ENCODE measurements at places on chromosomes 12 and 14.
A peak's percentile ranks its signal among the peaks of the same experiment; 100 is the strongest.

DNA sequence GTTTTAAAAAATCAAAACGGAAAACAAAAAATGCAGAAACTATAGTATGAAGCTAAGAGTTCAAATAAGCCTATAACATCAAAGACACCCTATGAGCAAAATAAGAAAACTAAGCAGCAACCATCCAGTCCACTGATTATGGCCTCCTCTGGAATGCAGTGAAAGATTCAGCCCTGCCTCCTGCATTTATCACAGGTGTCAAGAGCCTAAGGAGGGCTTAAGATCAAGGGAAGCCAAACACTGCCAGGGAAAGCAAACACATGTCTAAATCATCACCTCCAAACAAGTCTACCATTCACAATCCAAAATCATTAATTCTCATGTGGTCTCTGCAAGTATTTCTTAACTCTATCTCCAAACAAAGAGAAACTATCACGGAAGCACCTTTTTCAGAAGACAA, 28.4 kb downstream of the SARNP start:
- no peak for DNase-seq

- no peak for DNase-seq
Measured at GRCh38 chr12:132602572-132603239, 7.7 kb downstream of the LRCOL1 start.

- no peak for DNase-seq
Measured at GRCh38 chr14:61076556-61076955, 95.5 kb downstream of the SLC38A6 start.

DNA sequence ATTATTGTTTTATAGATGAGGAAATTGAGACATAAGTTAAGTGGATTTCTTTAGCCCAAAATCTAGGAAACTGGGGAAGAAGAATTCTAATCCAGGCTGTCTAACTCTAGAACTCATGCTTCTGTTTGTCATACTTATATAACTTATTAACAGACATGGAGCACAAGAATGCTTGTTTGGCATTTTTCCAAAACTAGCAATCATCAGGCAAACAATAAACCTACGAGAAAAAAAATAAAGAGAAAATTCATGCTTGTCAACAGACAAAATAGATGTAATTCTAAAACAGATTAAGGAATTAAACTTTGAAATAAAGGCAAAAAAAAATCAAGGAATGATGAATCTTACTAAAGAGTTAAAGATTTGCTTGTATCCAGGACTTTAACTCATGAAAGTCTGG, 103.1 kb downstream of the METTL25 start:
- DNase-seq: no peak

GRCh38 chr12:66603461-66603860, 75.4 kb downstream of the GRIP1 start:
- DNase-seq: no peak

- DNase-seq: no peak
Measured at GRCh38 chr14:53757732-53758131, 198.9 kb downstream of the BMP4 start.

DNA sequence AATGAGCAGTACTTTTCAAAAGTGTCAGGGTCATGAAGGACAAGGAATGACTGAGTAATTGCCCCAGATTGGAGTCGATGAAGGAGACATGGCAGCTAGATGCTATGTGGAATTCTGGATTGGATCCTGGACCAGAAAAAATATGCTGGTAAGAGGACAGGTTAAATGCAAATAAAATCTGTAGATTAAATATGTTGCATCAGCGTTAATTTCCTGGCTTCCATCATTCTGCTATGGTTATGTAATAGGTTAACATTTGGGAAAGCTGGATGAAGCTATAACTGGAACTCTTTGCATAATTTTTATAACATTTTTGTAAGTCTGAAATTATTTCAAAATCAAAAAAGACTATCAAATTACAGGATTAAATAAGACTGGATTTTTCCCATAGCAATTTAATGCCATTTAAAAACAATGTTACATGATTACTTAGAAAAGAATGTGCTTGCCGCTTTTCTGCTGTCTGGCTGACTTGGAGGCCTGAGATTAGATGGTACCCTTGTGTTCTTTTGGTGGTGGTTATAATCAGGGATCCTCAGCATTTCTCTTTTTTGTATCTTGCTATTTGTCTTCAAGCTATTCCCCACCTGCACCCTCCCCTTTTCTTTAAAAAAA, 65.1 kb downstream of the FBXW8 start:
- DNase-seq: no peak

DNA sequence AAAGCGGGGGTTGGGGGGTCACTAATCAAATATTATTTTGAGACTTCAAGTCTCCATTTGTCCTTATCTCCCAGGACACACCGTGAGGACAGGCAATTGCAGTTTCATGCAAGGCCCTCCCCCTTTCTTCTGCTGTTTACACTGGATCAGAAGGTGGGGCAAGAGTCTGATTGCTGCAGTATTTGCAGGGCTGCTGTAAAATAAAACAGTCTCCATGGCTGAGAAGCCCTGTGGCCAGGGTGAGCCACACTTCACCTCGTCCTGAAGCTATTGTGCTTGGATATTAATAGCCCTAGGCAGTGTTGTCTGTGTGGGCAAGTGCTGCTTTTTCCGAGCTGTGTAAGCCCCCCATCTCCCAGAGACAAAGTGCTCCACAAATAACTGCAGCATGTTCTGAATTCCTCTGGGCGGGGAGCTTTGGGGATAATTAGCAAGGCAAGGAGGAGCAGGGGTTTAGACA, 187.4 kb upstream of the NTF3 start:
- DNase-seq: no peak

GRCh38 chr12:51009056-51009440, 17.1 kb downstream of the SLC11A2 start:
- no peak for DNase-seq

DNA sequence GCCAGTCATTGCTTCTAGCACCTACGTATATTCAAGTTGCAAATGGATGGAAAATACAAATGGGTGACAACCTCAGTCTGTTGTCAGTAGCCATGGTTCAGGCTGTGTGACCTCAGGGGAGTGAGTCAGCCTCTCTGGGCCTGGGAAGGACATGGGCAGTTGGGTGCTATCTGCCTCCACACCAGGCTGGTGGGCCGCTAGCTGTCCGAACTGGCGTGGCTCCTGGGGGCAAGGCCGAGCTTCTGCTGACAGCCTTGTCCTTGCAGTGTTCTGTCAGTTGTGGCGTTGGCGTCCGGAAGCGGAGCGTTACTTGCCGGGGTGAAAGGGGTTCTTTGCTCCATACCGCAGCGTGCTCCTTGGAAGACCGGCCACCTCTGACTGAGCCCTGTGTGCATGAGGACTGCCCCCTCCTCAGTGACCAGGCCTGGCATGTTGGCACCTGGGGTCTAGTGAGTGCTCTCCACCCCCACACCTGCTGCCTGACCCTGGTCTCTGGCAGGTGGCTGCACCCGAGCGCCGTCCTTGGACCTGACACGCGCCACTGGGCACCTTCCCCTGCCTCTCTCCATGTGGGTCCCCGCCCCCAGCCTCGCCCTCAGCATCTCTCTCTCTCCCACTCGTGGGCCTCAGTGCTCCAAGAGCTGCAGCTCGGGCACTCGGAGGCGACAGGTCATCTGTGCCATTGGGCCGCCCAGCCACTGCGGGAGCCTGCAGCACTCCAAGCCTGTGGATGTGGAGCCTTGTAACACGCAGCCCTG, 17.1 kb downstream of the PAPLN start:
- DNase-seq: no peak

GRCh38 chr12:64186789-64187188, 35.3 kb downstream of the KICS2 start:
- no peak for DNase-seq

- DNase-seq: no peak
Measured at GRCh38 chr14:59463787-59464485, 1.2 kb downstream of the GPR135 start.

GRCh38 chr14:100271247-100271939, 32.4 kb downstream of the YY1 start:
- no peak for DNase-seq

- DNase-seq: peak; percentile 37
Measured at GRCh38 chr12:14567351-14568162, at the start of gene PLBD1. Gene PLBD1, minus strand, starts transcription at chr12:14567883. Its CDS starts 187 bp downstream, at chr12:14567696.

- DNase-seq: no peak
Measured at GRCh38 chr14:28577711-28578131, 188.9 kb upstream of the FOXG1 start.

DNA sequence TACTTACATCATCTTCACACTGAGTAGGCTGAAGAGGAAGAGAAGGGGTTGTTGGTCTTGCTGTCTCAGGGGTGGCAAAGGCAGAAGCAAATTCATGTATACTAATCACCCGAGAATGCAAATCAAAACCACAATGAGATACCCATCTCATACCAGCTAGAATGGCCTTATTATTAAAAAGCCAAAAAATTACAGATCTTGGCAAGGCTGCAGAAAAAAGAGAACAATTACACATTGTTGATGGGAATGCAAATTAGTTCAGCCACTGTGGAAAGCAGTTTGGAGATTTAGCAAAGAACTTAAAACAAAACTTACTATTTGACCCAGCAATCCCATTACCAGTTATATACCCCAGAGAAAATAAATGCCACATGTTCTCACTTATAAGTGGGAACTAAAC, 154.9 kb downstream of the SEC23A start:
- no peak for DNase-seq

DNA sequence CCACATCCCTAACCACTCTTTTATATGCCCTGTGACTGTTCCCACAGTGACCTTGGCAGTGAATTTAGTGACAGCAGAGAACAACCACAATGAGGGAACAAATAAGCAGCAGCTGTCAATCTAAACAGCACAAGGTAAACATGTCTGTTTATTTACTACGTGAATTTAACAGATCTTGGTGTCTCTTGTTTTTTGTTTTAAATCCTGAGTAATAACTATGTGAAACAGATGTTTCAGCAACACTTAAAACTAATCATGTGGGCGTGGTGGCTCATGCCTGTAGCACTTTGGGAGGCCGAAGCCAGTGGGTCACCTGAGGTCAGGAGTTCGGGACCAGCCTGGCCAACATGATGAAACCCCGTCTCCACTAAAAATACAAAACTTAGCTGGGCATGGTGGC, 17.0 kb upstream of the CFAP54 start:
- DNase-seq: no peak

GRCh38 chr12:128791395-128792322, 32.1 kb downstream of the SLC15A4 start:
- no peak for DNase-seq

GRCh38 chr12:16766736-16767135, 160.8 kb upstream of the LMO3 start:
- DNase-seq: no peak

- DNase-seq: peak; percentile 79
Measured at GRCh38 chr12:43858096-43858495, 22.2 kb downstream of the TMEM117 start.

DNA sequence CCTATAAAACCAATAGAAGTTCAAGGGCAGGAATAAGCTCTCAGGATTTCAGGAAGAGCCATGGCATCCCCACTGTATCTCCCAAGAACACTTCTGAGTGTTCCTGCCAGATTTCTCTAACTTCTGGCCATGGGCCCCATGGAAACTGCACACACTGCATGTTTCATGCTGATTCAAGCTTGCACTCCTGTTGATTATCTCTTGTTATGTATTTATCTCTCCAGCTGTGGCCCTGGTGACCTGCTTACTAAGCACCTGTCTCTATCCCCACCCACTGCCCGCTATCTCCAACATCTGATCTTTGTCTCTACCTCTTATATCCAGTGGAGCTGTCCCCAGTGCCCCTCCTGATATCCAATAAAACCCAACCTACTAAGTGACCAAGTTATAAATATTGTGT, 285.3 kb downstream of the PDZRN4 start:
- no peak for DNase-seq

GRCh38 chr12:64780132-64780530, 20.9 kb upstream of the GNS start:
- DNase-seq: no peak

GRCh38 chr14:33958605-33959226, 7.8 kb upstream of the EGLN3 start:
- no peak for DNase-seq

- no peak for DNase-seq
Measured at GRCh38 chr12:114690267-114691135, 6.5 kb upstream of the TBX3 start.

GRCh38 chr12:12779007-12779406, 6.5 kb upstream of the APOLD1 start:
- DNase-seq: no peak

DNA sequence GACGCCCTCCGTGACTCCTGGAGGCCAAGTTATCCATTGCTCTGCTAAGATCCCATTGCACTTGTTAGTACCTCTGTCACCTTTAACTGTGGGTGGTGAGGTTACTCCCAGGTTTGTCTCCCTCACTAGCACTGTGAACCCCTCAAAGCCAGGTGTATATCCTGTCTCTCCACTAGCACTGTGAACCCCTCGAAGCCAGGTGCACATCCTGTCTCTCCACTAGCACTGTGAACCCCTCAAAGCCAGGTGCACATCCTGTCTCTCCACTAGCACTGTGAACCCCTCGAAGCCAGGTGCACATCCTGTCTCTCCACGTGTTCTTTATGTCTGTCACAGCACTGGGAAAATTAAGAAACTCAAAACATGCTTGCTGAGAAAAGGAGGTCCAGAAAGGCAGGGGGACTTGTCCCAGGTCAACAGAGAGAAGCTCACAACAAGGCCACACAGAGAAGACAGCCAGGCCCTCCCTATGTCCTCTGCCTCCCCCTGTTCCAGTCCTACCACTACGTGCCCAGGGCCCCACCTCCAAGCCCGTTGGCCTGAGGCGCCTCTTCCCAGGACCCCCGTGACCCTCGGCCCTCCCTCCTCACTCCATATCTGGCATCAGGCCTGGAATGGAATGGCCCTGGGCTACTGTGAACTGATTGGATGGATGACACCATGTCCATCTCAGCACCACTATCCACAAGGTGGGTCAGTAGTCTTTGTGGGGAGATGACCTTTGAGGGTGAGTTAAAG, 26.4 kb upstream of the FKBP4 start:
- DNase-seq: no peak

DNA sequence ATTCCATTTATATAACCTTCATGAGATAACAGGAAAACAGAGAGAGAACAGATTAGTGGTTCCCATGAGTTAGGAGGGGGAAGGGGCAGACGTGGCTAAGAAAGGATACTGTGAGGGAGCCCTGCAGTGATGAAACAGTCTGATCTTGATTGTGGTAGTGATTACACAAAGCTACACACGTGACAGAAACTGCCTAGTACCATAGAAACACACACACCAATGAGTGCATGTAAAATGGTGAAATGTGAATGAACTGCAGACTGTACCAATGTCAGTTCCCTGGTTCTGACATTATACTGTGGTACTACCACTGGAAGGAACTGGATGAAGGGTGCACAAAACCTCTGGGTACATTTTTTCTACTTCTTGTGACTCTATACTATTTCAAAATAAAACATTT, 36.9 kb downstream of the NRDE2 start:
- no peak for DNase-seq

Data from NCI-H446 (cell line).